ENCODE measurements at places on chromosomes 7 and 10. TPM values are rescaled to one million over a fixed set of nuclear protein-coding genes. Genes with fewer than 3 reads are reported as not detected.

GRCh38 chr10:75355706-75356105 lies 45.9 kb downstream of the ZNF503 start:
- DNase-seq: no peak
- no peak overlapping the region for H3K4me3 ChIP-seq
- no peaks in the 10 kb centered on the region for H3K36me3 ChIP-seq
- H3K27ac ChIP-seq: no peak overlapping the region
- H3K27me3 ChIP-seq: peaks cover 1% of the 10 kb centered on the region

DNA sequence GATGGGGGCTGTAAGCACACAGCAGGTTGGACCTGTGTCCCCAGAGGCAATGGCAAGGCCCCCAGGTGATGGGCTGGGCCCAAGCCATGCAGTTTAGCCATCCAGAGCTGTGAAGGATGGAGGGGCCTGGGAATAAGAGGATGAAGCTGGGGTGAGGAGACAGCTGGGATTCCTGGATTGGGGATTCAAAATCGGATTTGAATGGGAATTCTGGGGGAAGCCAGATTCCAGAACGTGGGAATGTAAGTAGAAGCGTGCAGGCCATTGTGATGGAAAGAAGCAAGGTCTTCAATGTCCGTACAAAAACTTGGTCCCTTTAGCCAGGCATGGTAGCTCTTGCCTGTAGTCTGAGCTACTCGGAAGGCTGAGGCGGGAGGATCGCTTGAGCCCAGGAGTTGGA lies 9.8 kb downstream of the SH2B2 start:
- no peak overlapping the region for H3K4me3 ChIP-seq
- H3K27me3 ChIP-seq: peaks cover 3% of the 10 kb centered on the region
- DNase-seq: no peak
- peaks cover 3% of the 10 kb centered on the region for H3K4me1 ChIP-seq

- no peak overlapping the region for H3K4me3 ChIP-seq
- H3K27ac ChIP-seq: no peak overlapping the region
- peaks cover 2% of the 10 kb centered on the region for H3K27me3 ChIP-seq
These were observed 34.1 kb downstream of the ACADSB start for GRCh38 chr10:123042708-123043408.

DNA sequence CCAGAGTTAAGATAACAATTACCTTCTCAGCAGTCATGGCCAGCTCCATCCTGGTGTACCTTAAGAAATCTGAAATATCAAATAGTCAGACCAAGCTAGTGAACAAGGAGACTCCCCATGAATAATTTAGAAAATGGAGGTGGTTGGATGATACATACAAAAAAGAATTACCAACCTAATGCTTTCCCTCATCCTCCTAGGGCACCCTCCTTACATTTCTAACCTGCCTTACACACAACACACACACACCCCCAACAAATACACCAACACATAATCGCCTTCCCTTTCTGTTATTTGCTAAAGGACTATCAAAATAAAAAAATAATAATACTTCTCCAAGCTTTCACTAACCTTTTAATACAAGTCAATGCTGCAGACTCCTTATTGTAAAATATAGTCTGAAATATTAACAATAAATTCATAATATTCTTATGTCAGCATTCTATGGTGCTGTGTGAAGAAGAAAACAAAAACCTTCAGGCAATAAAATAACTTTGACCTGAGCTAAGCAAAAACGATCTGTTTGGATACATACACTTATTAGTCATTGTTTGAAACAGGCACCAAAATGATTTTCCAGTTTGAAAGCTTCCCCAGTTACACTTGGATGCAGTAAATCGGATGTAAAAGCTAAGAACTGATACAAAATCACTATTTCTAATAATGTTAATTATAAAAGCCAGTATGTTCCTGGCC lies 3.4 kb downstream of the TWIST1 start:
- H3K27me3 ChIP-seq: peaks cover 16% of the 10 kb centered on the region
- DNase-seq: no peak
- H3K27ac ChIP-seq: no peak overlapping the region
- no peak overlapping the region for H3K4me3 ChIP-seq
- H3K4me1 ChIP-seq: peaks cover 16% of the 10 kb centered on the region
- H3K36me3 ChIP-seq: peaks cover 4% of the 10 kb centered on the region

VWDE gene
- 3.2 TPM for total RNA-seq

All from endothelial cell (in vitro differentiated cells).